Activated CD4-positive, alpha-beta memory T cell treated with anti-CD3 and anti-CD28 coated beads for 36 hours (primary cell): ENCODE measurements at places on chromosomes 4 and X. TPM values are rescaled to one million over a fixed set of nuclear protein-coding genes. Genes with fewer than 3 reads are reported as not detected.

- H3K4me3 ChIP-seq: peak overlapping the region; percentile 80
- H3K27ac ChIP-seq: peak overlapping the region; percentile 69
- peaks cover 21% of the 10 kb centered on the region for H3K4me1 ChIP-seq
- peak; percentile 49 for DNase-seq
- H3K27me3 ChIP-seq: no peaks in the 10 kb centered on the region
Measured at GRCh38 chrX:41923978-41924683, 777 bp upstream of the CASK start.

DNA sequence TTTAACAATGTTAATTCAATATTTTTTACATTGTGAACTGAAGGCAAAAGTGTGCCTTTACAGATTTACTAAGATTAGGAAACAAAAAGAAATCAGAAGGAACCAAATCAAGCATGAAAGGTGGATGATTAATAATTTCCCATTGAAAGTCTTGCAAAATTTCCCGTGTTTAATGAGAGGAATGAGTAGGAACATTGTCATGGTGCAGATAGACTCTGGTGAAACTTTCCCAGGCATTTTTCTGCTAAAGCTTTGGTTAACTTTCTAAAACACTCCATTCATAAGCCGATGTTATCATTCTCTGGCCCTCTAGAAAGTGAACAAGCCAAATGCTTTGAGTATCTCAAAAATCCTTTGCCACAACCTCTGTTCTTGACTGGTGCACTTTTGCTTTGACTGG, 1522.8 kb upstream of the PABPC4L start:
- H3K4me1 ChIP-seq: no peaks in the 10 kb centered on the region
- H3K4me3 ChIP-seq: no peak overlapping the region
- no peak for DNase-seq
- no peak overlapping the region for H3K27ac ChIP-seq
- no peaks in the 10 kb centered on the region for H3K36me3 ChIP-seq

- H3K27ac ChIP-seq: no peak overlapping the region
- H3K4me1 ChIP-seq: peaks cover 6% of the 10 kb centered on the region
- no peaks in the 10 kb centered on the region for H3K36me3 ChIP-seq
- H3K27me3 ChIP-seq: peaks cover 18% of the 10 kb centered on the region
- DNase-seq: no peak
- no peak overlapping the region for H3K4me3 ChIP-seq
Measured at GRCh38 chrX:40003071-40003427, 94.7 kb downstream of the BCOR start.

BST1 gene
- 0.67 TPM for total RNA-seq

SLC49A3 gene
- total RNA-seq: not detected

GPAT3 gene
- 4.2 TPM for total RNA-seq

FAM47E gene
- total RNA-seq: not detected
